ENCODE measurements at places on chromosomes 7 and 10. TPM values are rescaled to one million over a fixed set of nuclear protein-coding genes. Genes with fewer than 3 reads are reported as not detected.

GRCh38 chr10:133015321-133015720, 72.4 kb upstream of the ADGRA1 start:
- DNase-seq, result no peak

DNA sequence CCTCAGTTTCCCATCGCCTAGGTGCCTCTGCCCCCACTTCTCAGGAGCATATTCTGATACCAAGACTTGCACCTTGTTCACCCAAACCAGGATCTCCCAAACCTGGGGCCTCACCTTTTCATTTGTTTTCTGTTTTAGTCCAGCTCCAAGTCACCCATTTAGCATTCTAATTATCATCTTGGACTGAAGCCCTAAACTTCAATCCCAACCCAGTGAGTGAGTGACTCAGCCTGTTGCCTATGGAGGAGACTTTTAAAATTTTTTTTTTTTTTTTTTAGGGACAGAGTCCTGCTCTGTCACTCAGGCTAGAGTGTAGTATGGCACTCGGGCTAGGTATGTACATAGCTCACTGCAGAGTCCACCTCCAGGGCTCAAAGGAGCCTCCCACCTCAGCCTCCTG, 378.9 kb upstream of the AUTS2 start:
- DNase-seq, result peak; percentile 39

JMJD1C gene
- total RNA-seq, result 71.6 TPM

ATOH7 gene
- not detected for total RNA-seq

POLR2J2 gene
- total RNA-seq, result 2.8 TPM
